ENCODE measurements at places on chromosomes 1 and 21.

DNA sequence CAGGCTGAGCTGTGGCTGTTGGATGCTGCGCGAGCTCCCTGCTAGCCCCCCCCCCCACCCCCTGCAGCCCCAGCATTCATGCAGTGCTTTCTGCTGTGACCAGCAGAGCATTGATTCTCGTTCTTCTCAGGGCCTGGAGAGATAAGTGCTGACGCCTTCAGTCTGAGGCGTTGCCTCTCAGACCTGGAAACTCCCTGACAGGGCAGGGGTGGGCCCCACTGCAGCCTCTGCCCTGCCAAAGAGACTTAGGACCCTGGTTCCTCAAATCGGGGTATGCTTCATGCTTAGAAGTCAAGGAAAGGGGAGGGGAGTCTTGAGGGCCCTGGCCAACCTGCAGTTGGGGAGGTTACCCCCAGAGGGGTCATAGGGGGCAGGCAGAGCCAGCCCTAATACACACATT is 38.5 kb downstream of the PTPRF start:
- DNase-seq, result no peak

DNA sequence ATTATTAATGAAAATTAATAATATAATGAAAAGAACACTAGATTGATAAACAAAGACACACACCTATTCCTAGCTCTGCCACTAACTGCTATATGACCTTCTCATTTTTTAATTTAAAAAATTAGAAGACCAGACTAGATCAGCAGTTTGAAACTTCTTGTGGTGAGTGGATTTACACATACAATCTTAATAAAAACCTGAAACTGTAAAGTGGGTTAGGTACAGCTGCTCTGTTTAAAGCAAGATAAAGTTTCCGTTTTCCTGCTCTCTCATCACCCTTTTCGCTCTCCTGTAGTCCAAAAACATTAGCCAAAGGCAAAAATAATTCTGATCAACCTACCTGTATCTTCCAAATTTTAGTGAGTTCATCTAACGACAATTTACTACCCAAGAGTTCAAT is 58.6 kb downstream of the USP24 start:
- DNase-seq, result no peak

- DNase-seq, result no peak
Observed at GRCh38 chr1:202807451-202807925, 733 bp downstream of the KDM5B start.

GRCh38 chr1:64516301-64516700 is 46.4 kb downstream of the CACHD1 start:
- no peak for DNase-seq

- peak; percentile 54 for DNase-seq
Observed at GRCh38 chr1:181073638-181074037, 14.9 kb upstream of the IER5 start.

- no peak for DNase-seq
Observed at GRCh38 chr1:30754684-30755171, 2.8 kb downstream of the LAPTM5 start.

GRCh38 chr1:171506525-171507304 is 21.4 kb downstream of the PRRC2C start:
- no peak for DNase-seq

DNA sequence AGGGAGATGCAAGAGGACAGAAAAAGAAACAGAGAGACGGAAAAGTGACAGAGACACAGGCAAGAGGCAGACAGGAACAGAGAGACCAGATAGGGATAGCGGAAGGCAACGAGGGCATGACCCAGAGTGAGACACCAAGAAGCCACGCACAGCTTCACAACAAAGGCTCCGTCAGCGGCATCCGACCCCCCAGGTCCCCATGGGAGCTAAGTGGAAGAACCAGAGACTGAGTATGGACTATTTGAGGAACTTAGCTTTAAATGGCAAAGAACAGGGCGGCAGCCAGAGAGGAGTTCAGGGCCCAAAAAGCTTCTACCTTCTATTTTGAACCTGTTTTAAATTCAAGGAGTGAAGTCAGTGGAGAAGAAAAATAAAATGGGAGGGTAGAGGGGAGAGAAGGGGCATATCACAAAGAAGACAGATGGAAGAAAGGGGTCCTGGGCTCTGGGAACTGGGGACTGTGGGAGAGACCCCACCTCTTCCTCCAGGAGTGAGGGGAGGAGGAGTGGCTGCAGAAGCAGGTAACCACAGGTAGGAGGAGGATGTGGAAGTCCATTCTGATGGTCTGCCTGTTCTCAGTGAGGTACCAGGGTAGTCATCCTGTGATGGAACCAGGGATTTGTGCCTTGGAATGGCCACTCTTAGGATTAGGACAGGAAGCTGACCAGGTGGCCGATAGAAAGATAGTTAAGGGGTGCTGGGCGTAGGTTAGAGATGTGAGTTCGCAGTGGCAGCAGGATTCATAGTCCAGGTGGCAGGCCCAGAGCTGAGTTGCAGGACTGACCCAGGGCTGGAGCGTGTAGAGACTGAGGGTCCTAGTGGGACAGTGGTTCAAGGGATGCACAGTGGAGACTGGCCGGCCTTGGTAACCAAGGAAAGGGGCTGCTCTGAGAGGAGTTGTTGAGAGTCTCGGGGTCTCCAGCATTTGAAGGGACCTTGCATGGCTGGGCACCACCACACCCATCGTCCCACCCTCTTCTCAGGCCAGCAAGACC is 37.7 kb downstream of the CSMD2 start:
- no peak for DNase-seq

DNA sequence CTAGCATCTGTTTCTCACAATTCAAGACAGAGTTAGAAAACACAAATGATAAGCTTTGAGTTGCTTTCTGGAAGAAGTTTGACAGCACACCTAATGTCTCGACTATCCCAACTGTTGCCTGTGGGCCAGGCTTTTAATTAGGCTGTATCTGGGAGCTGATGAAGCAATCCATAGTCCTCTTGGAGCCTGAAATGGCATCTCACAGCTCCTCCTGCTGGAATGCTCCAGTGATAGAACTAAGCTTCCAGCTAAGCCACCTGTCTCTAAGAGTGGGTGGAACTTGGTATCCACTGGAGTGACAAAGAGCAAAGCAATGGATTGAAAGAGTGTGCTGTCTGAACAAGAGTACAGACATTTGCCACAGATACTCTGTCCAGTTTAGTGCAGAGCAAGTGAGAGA is 605.3 kb upstream of the NR5A2 start:
- DNase-seq, result no peak

GRCh38 chr1:243923292-243924171 is 73.5 kb upstream of the AKT3 start:
- no peak for DNase-seq

GRCh38 chr21:45982758-45983648 is 1.4 kb downstream of the COL6A1 start:
- DNase-seq, result peak; percentile 55

DNA sequence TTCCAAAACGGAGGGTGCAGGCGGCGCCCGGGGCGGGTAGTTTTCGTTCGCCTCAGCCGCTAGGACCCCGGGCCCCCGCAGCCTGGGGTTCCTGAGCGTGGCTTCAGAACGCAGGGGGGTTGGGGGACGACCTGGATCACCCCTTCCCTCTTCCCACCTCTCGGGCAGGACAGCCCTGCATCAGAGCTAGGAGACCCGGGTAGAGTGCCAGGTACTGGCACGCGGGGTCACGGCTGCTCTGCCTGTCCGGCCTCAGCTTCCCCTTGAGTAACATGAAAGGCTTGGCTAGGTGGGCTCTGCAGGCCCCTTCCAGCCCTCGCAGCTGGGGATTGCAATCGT is 484 bp downstream of the DFFB start:
- DNase-seq, result no peak

- no peak for DNase-seq
Observed at GRCh38 chr1:226976276-226976977, 36.3 kb downstream of the COQ8A start.

- DNase-seq, result no peak
Observed at GRCh38 chr1:192441492-192441891, 124.7 kb downstream of the RGS21 start.

- no peak for DNase-seq
Observed at GRCh38 chr21:19013916-19014315, 610.3 kb upstream of the TMPRSS15 start.

GRCh38 chr1:119366424-119366823 is 2.2 kb upstream of the HAO2 start:
- no peak for DNase-seq

DNA sequence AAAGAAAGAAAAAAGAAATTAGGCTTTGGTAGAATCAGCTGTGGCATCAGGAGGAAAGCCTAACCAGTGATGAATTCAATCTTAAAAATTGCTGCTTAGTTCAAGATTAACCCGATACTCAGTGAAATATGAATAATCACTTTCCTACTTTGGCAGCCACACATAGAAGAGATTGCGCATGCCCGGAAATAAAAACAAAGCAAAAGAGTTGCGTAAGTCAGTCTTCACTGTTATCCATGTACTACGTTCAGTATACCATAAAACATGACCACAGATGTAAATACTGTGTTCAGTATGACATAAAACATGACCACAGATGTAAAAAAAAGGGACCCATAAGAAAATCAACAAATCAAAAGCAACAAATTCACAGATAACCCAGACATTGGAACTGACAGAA is 19.2 kb downstream of the CD1D start:
- no peak for DNase-seq

- peak; percentile 68 for DNase-seq
Observed at GRCh38 chr1:101236516-101237228, at the start of gene S1PR1. TSS of gene S1PR1 (plus strand) at chr1:101237019. CDS start at chr1:101238985, 1,966 bp downstream.

DNA sequence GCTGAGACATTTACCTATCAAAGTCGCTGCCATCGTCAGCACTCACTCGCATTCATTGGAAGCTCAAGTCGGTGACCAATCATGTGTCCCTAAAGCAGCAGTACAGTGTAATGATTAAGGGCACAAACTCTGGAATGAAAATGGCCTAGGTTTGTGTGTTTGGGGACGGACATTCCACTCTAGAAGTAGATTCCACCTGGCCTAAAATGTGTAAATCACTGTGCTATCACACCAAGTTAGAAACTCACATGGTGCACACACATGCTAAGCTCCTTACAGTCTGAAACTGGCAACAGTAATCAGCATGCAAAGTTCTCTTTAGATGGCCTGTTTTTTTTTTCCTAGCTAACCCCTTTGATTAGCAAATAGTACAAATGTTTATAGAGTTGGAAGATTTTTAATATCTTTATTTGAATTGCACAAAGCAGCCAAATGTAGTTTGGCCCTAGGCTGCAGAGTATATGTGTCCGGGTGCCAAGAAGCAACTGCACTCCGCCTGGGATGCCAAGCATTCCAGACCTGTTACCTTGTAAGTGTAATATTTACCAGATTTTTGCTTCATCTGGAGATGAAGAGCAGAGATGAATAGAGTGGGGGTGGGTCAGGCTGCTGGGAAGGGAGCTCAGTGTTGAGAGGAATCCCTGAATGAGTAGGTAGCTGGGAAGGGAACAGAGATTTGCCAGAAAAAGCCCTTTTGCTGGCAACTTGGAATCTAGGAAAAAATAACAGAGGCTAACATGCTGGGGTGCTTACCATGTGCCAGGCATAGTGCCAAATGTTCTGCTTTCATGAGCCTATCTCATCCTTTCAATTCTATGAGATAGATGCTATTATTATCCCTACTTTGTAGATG is 35.2 kb downstream of the TGFB2 start:
- DNase-seq, result peak; percentile 78

DNA sequence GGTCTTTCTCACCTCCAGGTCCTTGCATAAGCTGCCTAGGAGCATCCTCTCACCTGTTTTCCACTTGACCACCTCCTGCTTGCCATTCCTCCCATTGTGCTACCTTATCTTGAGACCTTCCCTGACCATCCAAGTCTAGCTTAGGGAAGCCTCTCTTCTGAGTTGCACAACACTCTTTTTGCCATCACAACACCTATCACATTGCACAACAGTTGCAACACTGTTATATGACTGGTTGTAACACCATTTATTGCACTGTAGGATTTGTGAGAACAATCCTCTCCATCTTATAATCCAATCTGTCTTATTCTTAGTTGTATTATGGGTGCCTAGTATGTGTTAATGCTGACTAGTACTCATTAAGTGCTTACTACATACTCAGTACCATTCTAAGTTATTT is 488.7 kb downstream of the OMA1 start:
- no peak for DNase-seq

GRCh38 chr1:232886271-232886670 is 64.1 kb upstream of the NTPCR start:
- no peak for DNase-seq

DNA sequence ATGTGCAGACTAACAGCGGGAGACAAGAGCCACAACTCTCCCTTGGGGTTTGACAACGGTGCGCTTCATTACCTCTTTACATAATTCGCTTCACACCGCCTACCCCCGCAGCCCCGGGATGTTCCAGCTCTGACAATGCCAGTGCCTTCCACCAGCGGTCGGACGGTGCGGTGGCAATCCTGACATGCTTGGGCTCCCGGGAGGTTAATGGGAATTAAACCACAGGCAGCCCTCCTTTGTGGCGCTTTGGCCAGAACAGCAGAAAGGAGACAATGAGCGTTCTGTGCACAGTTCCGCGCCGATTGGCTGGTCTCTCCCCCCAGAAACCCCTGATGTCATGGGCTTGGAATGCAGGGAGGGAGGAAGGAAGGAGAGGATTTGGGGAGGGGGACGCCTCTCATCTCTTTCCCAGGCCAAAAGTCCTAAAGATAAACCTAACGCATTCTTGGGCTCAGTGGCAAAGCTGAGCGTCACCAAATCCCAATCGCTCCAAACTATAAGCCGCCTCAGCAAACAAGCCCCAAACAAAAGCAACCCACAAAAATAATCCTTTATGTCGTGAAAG is 1.3 kb downstream of the CNN3 start:
- peak; percentile 69 for DNase-seq

DNA sequence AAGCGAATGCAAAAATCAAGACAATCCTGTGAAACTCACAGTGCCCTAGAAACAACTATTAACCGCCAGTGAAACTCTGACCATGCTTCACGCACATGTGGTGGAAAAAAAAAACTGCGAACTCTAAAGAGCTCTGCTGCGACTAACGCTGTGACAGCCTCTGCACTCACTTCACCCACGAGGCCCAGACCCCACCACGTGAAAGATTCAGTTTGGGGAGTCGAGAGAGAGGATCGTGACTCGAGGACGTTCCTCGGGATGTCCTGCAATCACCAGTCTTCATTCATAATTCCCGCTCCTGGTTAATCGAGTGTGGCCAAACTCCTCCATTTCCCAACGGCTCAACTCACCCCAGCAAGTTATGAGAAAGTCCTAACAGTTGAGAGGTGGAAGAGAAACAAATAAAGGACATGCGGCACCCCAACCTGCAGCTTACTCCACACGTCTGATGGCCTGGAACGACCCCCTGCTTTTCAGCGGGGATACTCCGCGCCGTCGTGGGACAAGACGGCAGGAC is 1.1 kb downstream of the SERBP1 start:
- no peak for DNase-seq

GRCh38 chr1:58629031-58629462 is 52.0 kb upstream of the TACSTD2 start:
- DNase-seq, result no peak

All from RWPE2 (cell line).